ENCODE measurements at places on chromosomes 7 and 10.

DNA sequence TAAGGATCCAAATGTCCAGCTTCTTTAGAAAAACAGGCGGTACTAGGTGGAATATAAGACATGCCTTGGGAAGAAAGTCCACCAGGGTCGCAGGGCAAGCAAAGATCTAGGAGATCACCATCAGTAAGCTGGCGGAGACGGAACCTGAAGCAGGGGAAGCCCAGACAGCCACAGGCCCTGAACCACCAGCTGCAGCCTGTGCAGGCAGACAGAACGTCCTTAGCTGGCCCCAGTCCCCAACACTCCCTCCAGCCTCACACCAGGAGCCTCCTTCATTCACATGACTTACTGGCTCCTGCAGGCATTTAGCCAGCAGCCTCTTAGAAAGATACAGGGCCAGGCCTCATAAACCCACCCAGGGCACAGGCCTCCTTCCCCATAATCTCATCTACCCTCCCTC is 17.4 kb downstream of the RGS10 start:
- no peak for DNase-seq

DNA sequence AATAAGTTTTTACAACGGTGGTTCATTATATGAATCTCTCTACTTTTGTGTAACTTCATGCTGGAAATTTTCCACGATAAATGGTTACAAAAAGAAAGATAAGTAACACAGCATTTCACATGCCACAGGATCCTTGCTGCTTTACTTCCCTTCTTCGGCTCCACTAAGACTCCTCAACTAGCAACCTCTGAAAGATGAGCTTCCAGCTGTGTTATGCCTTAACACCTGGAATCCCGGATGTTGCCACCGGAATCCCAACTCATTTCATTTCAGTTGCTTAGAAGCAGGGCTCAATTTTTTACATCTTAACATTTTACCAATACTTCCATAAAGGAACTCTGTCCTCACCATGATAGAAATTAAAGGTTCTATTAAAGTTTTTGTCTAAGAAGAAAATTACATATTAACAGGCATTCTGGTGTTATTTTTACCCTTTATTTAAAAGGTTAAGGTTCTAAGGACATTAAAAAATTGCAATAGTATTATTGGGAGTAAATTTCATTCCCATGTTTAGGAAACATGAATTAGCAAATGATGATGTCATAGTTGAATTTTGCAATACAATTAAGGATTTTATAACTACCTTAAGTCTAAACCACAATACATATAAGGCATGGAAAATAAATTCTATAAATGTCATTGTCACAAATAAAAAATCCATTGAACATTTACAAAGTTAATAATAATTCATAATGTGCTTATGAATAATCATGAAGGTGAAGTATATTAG is 57.1 kb upstream of the IL6 start:
- no peak for DNase-seq

DNA sequence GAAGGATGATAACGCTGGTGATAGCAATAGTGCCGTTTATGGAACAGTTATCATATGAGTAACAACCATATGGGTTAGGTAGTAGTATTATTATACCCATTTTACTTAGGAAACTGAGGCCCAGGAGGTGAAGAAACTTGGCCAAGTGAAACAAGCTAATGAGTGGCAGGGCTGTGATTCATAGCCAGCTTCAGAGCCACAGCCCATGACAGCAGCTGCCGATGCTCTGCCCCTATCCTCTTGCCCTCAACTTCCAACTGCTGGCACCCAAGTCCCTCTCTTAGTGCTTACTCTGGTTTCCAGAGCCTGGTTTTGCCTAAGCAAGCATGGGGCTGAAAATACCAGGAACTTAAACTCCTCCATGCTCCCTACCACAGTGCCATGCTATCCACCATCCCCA is 12.3 kb downstream of the SH3PXD2A start:
- DNase-seq = no peak

GRCh38 chr10:22454634-22455033 is 109.3 kb downstream of the SPAG6 start:
- no peak for DNase-seq

DNA sequence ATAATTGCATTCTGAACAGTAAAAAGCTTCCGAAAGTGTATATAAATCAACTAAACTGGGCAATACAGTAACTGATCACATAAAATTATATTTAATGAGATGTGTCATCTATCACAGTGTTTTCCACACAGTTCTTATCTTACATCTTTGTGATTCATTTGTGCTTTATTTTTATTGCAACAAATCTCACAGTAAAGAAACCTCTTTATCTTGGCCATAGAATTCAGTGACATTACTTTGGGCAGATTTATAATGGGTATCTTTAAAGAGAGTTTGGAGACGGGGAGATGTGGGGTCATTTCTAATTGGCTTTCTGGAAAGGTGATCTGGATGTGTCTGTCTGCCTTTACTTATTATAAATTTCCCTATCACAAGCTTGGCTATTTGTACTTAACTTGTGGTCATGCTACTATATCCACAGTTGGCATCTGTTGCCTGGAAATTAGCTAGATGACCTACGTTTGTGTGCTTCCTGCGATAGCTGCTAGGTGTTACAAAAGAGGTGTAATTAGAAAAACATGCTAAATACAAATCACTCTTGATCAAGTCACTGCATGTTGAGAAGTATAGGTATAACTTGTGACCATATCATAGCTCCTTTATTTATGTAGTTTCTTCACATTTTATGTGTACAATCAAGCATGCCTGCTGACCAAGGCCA is 123.8 kb downstream of the ARID5B start:
- no peak for DNase-seq

DNA sequence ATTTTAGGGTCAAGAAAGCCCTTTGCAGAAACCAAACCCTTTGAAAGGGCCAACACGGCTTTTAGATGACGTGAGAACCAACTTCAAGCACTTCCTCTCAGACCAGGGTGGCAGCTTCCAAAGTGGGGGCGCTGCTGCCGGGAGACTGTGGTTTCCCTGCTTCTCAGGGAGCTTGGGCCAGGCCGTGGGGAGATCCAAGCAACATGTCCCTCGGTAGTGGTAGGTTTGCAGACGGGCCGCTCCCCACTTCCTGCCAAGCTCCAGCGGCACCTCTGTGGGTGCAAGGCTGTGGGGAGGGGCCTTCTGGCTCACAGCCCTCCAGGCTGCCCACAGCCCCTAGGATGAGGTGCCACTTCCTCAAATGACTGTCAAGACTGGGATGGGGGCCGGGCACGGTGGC is 132.4 kb downstream of the FAM53B start:
- DNase-seq = no peak

DNA sequence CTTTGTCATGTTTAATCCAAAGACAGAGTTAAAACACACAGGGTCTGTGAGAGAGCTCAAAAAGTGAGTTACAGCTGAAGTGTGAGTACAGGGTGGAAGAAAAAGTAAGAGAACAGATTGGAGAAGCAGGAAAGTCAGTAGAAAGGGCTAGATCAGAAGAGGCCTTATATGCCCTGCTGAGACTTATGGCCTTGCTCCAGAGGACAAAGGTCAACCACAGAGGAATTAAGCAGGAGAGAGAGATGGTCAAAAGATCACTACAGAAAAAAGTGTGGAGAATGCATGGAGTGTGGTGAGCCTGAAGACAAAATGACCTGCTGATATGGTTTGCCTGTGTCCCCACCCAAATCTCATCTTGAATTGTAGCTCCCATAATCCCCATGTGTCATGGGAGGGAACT is 213.8 kb downstream of the NEBL start:
- DNase-seq = no peak

DNA sequence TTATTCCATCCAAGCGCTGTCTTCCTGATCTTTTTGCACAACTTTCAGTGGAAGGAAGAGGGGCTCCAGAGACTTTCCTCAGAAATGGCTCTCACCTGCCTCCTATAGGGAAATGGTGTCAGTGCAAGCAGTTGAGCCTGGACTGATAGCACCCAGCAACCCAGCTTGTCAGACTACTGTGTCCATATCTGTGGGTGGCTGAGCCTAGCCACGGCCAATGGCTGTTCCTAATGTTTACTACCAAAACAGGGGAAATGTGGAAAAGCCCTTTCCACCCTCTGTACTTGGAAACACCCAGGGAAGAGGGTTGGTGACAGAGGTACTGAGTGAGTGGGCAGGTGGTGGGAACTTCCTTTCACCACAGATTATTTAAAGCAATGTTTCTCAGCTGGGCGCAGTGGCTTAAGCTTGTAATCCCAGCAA is 4.3 kb upstream of the YKT6 start:
- DNase-seq = peak; percentile 40

DNA sequence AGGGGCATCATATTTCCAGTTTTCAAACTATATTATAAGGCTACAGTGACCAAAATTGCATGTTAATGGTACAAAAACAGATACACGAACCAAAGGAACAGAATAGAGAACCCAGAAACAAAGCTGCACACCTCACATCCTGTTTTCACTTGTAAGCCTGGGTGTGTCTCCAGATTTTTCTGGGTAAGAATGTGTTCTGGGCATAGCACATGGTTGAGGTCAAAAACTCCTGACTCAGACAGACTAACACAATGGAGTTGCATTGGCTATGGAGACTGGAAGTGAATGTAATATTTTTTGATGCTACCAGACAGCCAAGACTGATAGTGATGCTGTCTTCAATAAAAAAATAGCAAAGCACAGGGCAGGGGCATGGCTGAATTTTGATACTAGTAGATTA is 1175.2 kb downstream of the NXPH1 start:
- no peak for DNase-seq

- no peak for DNase-seq
Measured at GRCh38 chr10:5036511-5036910, 32.9 kb upstream of the AKR1C2 start.

DNA sequence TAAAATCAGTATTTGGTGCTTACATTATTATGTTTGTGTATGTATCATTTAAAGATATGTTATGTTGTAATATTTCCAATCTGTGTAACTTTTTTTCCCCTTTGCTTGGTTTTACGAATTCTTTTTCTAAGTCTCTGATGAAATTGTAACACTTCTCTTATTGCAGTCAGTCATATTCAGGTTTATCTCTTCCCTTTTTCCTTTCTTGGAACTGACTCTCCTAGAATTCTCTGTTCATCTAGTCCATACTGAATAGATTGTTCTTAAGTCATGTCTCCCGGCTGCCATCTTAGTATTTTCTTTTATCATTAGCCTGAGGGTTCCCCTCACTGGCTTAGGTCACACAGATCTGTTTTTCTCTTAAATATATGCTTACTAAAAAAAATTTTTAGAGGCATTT is 44.6 kb downstream of the PHTF2 start:
- DNase-seq = no peak

DNA sequence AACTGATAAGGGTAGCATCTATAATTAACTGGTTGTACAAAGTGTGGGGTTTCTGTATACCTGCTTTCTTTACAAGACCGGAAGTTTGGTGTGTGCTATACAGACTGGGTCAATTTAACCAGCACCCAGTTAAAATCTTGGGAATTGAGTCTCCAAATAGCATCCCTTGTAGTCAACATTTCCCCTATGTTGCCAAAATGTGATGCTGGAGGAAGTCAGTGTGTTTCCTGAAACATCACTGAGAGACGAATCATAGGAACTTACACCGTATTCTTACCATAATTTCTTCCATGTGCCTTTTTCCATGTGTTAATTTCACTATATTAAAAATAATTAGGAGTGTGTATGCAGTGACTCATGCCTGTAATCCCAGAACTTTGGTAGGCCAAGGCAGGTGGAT is 1.7 kb downstream of the AKR1C4 start:
- no peak for DNase-seq

DNA sequence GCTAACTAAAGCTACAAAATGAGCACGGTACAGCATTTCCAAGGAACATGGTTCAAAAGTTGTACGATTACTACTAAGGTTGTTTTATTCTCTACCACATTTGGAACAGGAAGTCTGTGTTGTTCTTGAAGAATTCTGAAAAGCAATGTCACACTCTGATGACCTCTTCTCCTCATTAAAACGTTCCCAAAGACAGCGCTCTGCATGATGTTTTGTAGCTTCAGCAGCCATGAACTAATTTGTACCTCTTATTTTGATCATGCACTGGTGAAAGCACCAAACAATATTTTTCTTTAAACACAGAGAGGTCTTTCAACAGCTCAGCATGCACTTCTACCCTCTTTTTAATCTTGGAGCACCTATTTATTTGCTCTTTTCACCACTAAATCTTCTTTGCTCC is 75.0 kb upstream of the TES start:
- no peak for DNase-seq

DNA sequence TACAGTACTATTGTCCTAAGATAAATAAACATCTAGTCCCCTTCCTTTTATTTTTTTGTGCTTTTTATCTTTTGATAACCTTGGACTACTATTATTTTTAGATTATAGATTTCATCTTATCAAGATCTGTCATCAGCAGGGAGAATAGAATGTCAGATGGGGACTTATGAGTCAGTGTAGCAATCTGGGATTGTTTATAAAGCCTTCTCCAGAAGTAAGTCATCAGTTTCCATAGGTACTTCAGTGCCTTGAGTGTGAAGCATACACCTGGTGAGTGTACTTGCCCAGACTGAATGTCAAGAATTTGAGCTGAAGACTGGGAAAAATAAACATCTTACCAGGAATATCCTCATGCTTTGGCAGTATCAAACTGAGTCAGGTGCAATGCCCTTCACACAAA is 2.1 kb downstream of the CASD1 start:
- peak; percentile 60 for DNase-seq

- DNase-seq = no peak
Measured at GRCh38 chr10:31693491-31693890, 235.1 kb downstream of the ARHGAP12 start.

- DNase-seq = no peak
Measured at GRCh38 chr7:45589061-45589460, 14.9 kb downstream of the ADCY1 start.

- no peak for DNase-seq
Measured at GRCh38 chr10:94213980-94214379, 148.8 kb downstream of the NOC3L start.

- peak; percentile 62 for DNase-seq
Measured at GRCh38 chr7:95509199-95509598, 23.5 kb downstream of the ASB4 start.

GRCh38 chr7:28685644-28686417 is 272.3 kb downstream of the TRIL start:
- peak; percentile 85 for DNase-seq

DNA sequence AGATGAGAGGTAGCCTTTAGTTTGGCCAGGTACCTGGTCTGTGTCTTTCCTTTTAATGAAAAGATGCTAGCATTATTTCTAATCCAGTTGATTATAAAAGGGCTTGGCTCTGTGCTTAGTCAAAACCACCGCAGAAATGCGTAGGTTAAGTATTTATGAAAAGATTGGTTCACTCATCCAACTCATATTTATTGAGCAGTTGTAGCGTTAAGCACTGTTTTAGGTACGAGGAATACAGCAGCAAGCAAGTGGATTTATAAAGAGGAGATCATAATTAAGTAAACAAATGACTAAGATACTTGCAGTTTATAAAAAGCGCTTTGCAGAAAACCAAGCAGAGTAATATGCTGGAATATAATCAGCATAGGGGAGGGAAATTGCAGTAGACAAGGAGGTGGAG is 129.8 kb downstream of the PPP1R17 start:
- DNase-seq = no peak

- DNase-seq = no peak
Measured at GRCh38 chr10:100158044-100158805, 27.6 kb downstream of the ERLIN1 start.

All from DMS79 treated with DMSO at 0.1 percent for 48 hours (cell line).